NCI-H748 treated with DMSO at 0.1 percent for 48 hours (cell line): ENCODE measurements at places on chromosomes 2 and 18.

DNA sequence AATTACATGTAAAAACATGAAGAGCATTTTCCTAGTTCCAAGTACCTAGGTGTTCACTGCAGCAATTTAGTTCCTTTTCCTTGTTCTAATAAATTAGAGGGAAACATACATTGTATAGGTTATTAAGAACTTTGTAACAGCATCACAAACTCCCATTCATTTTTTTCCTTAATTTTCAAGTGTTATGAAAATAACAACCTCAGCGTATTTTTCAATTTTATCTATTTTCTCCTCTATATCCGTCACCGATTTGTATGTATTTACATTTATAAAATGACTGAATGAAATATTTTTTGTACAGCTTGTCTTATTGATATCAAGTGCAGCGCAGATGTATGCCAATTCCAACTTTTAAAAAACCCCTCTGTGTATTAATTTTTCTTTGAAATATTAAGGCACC, 44.0 kb downstream of the ZCCHC2 start:
- DNase-seq, result no peak

DNA sequence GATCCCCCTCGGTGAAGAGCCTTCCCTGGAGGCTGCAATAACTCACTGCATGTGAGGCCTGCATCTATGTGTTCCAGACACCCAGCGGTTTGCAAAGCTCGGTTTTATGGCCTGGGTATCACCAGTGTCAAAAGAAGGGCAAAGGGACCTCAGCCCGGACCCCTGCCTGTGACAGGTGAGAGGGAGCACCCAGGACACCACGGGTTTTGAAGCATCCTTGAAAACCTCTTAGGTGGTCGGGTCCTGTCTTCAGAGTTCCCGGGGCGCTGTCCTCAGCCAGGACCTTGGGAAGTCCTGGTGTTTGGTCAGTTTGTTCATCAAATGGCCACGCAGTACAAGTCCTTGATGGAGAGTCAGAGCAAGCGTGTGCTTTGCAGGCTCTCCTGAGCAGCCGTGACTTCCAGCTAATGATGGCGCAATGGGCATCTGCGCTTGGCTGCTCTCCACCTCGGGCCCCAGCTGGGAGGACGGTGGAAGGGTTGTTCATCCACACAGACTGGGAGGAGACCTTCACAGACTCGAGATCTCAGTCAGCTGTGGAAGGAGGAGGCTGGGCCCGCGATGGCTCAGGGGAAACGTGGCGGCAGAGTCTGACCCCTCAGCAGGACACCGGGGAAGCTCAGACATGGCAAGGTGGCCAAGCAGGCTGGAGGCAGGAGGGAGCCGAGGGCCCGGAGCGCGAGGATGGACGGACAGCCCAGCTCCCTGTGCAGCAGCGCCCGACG, 113.1 kb upstream of the GPC1 start:
- no peak for DNase-seq

GRCh38 chr2:7559791-7560190, 642.6 kb downstream of the RNF144A start:
- no peak for DNase-seq

DNA sequence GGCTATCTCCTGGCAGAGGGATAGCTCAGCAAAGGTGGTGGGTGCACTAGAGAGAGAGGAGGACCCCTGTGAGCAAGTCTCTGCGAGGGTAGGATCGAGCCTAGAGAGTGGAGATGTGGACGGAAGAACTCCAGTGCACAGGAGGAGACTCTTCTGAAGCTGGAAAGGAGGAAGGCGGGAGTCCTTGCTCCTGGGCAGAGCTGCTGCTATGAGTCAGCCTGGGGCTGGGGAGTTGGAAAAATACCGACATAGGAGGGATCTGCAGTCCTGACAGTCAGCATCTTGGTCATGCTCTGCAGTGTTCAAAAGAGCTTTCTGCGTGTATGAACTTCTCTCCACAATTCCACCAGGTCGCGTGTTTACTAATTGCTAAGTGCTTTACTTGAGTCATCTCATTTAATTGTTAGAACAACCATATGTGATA, 233.8 kb downstream of the LDLRAD4 start:
- DNase-seq, result no peak

- DNase-seq, result peak; percentile 35
Observed at GRCh38 chr2:207926133-207926988, 99.0 kb downstream of the PLEKHM3 start.

GRCh38 chr2:39730685-39731302, 48.3 kb downstream of the THUMPD2 start:
- DNase-seq, result peak; percentile 25

DNA sequence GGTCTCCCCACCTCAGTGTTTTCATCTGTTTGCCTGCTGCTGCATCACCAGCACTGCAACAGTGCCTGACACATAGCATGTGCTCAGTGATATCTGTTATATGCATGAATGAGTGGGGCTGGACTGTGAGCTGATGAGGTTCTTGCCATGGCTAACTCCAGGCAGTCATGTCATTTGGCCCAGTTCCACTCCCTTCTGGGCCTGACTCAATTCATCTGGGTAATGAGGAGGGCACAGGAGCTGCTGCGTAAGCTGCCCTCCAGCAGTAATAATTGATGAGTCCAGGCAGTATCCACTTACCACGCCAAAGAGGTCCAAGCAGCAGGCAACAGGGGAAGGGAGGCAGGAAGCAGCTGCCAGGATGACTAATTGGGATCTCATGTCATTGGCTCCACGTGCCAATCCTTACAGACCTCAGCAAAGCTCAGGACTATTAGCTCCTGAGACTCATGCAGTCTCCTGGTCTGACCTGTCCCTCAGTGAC, 34.1 kb upstream of the MAT2A start:
- no peak for DNase-seq

GRCh38 chr2:67824186-67824585, 238.6 kb downstream of the C1D start:
- DNase-seq, result no peak

DNA sequence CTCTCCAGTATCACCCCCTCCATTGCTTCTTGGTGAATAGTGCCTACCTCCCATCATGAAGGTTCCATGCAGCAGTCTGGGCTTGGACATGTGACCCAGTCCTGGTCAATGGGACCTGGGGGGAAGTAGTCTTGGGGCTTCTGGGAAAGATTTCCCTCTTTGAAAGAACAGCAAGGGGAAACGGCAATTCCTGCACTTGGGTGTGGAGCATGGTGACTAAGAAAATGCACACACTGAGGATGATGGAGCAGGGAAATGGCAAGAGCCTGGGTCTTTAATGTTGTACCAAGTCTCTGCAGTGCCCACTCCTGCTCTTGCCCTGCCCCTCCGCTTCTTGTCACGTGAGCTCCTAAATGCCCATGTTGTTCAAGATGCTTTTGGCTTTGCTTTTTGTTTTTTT, 131.4 kb upstream of the SIX2 start:
- no peak for DNase-seq
